ENCODE measurements at places on chromosomes 5 and 9.

DNA sequence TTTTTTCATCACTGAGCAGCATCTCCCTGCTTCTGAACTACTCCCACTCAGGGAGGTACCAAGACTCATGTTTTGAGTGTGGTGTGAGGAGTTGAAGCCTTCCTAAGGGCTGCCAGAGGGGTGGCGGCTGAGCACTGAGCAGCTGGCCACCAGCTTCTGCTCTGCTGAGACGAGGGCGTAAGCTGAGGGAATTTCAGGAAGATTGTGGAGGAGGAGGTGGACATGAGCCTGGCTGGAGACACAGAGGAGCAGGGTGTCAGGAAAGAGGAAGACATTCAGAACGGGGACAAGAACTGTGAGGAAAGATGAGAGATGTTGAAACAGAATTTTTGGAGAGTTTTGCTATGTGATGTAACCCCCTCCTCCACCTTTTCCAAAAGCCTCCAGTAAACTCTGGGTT, 7.8 kb downstream of the LCP2 start:
- DNase-seq = no peak

GRCh38 chr9:99180199-99180598, 41.5 kb downstream of the ALG2 start:
- DNase-seq = no peak

GRCh38 chr9:12854221-12854620, 79.4 kb downstream of the LURAP1L start:
- DNase-seq = no peak

DNA sequence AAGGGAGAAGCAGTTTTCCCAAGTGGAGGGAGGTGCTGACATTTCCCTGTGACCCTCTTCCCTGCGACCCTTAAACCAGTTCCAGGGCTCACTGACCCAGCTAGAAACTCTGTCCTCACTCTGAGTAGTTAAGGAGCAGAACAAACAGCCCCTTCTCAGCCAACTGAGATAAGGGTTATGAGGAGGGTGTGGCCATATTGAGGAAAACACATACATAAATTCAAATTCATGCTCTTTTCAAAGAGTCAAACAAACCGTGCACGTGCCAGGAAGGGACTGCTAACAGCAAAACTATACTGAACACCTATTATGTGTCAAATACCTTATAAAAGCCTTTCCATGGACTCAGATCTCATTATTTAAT, 4.9 kb upstream of the AKNA start:
- no peak for DNase-seq

- DNase-seq = no peak
Observed at GRCh38 chr9:3873818-3874217, 348.0 kb upstream of the RFX3 start.

DNA sequence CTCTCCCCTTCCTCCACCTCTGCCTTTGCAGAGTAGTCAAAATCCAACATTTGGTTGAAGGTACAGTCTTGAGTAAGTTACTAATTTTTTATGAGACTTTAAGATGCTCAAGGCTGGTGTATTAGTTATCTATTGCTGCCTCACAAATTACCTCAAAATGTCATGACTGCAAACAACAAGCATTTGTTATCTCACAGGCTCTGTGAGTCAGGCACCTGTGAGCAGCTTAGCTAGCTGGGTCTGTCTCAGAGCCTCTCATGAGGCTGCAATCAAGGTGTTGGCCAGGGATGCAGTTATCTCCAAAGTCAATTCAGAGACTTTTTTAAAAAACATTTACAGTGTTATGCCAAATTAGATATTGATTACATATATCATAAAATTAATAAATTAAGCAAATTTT, 371.3 kb upstream of the RGMB start:
- no peak for DNase-seq

DNA sequence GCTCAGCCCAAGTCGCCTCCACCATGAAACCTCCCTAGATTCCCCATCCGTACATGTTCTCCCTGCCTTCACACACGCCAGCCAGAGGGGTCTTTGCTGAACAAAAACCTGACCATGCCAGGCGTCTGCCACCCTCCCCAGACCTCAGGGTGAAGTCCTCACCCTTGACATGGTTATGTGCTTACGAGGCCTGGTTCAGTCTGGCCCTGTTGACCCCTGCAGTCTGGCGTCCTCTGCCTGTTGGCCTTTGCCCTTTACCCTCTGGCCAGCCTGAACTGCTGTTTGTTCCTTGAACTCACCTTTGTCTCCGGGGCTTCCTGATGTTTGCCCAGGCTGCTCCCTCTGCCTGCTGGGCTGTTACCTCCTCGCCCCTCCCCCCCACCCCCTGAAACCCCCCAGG, 29.8 kb downstream of the NCS1 start:
- no peak for DNase-seq

- DNase-seq = no peak
Observed at GRCh38 chr9:88949961-88950340, 41.3 kb upstream of the S1PR3 start.

DNA sequence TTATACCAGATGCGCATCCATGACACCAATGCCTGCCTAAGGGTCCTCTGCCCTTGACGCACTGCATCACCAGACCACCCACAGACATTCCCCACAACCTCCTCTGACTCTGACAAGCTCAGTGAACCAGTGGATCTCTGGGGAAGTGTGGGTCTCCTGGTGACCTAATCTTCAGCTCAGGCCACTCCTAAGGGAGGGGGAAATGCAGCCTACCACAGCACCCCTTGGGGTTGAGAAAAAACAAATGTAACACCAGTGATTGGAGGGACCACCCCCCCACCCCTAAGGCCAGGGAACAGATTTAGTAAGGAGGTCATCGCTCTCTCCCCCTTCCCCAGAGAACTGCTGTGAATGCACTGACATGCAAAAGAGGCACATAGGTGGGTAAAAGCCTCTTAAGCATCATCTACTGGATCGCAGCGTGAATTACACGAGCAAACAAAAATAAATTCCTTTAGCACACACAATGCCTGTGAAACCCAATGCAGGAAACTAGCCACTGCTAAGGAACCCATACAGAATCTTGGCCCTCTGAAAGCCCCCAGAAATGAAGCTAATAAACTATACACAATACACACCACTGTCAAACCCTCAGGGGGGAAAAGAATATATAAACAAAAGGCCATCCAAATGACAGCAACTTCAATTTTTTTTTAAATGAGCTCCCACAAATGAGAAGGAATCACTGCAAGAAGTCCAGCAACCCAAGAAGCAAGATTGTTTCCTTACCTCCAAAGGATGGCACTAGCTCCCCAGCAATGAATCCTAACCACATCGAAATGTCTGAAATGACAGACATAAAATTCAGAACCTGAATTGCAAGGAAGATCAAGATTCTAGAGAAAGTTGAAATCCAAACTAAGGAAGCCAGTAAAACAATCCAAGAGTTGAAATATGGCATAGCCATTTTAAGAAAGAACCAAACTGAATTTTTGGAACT, 513.7 kb upstream of the PTGER4 start:
- DNase-seq = no peak

GRCh38 chr5:119200795-119201194, 129.9 kb downstream of the DMXL1 start:
- DNase-seq = no peak

DNA sequence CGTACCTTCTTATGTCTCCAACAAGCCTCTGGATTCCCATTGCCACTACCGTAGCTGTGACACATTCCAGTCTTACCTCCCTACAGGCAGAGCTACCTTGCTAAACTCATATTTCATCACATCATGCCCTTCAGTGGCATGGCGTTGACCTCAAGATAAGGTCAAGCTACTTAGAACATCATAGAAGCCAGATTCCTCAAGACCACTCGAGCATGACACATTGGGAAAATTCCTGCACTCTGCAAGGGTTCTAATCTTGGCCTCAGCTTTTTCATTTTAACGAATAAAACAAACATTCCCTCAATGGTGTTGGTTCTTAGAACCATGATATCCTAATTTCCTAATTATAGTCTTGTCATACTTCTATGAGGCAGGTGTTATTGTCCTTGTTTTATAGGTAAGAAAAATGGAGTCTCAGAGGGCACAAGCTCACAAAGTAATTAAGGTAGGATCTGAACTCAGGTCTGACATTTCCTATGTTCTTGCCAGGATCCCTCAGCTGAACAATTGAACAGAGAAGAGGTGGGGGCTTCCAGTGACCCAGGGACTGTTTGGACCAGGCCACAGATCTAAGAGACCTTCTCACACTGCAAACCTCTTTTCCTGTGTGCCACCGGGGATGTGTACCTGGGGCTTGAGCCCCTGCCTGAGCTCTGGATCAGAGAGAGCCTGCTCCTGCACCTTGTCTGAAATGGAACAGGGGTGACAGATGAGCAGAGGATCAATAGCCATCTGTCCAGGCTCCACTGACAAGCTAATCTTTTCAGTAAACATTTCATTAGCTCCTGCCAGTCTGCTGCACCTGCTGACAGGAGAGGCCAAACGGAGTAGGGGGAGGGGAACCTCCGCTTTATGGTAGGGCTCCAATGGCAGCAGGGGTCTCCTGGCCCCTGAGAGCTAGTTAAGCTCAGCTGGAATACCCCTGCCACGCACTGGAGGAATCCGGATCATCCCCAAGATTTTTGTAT, 49.3 kb downstream of the ALG2 start:
- DNase-seq = peak; percentile 81
